Stimulated activated CD4-positive, alpha-beta T cell treated with anti-CD3 and anti-CD28 coated beads, Interleukin-15, amount 100 ng/mL, for 1 hour (primary cell): ENCODE measurements at places on chromosomes 1 and 21.

GRCh38 chr1:22673486-22674409, 20.7 kb downstream of the C1QB start:
- no peak for DNase-seq

- no peak for DNase-seq
These were observed 289.9 kb downstream of the DPYD start for GRCh38 chr1:97630948-97631347.

DNA sequence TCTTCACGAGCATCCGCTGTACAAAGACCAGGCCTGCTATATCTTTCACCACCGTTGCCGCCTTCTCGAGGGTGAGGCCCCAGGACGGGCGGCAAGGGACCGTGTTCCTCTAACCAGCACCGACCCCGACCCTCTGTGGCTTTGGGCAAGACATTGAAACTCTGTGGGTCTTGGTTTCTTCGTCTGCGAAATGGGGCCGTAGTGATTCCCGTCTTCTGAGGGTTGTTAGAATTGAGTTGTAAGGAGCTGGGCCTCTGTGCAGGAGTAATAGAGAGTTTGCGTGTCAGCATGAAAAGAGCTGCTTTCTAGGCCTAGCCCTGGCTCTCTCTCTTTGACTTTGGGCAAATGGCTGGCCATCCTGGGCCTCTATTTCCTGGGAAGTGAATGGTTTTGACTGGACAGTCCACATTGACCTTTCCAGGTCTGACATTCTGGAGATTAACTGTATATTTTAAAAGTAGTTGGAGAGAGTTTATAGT, 591 bp downstream of the MRPL37 start:
- no peak for DNase-seq

DNA sequence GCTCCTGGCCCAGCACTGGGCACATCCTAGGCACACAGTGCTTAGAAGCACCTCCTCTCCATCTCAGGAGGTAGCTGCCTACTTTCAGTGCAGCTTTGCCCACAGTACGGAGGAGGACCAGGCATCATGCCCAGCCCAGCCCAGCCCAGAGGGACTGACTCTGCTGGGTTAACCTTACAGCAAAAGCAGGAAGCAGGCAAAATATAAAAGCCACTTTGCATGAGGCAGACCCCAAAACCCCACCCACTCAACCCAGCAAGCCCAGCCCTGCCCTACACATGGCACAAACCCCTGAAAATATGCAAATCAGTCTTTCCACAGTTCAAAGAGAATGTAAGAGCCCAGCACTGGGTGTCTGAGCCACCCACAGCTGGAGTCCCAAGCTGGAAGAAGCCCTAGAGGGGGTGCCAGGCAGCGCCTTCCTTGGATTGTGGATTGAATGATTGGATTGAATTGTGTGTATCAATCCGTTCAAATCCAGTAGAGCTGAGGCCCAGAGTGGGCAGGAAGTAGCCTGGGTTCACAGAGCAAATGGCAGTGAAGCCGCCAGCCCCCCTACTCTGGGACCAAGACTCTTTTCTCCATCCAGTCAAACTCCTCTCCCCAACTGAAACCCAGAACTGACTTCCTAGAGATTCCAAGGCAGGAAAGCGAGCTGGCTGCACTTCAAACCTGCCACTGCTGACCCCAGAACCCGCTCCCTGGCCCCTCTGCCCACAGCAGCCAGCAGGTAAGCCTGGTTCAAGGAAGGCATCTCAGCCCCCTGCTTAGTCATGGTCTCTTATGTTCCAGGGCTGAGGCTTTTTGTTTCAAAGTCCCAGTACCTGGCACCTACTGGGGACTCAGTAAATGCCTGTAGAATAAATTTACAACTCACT, 117.7 kb downstream of the LACTBL1 start:
- no peak for DNase-seq

DNA sequence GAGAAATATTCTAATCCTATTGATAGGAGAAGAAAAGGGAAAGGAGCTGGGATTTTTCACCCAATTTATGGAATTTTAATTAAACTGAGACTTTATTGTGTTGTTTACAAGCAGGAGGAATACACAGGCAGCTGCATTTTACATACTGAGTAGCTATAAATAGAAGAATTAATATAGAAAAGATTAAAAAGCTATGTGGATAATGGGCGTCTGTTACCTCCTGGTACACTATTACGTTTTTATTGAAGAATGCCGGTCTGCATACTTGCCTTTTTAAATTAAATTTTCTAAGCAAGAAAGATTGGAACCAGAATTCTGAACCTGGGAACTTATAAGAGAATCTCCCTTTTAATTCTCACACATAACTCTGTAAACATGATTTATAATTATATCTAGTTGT, 52.1 kb upstream of the CACHD1 start:
- no peak for DNase-seq

DNA sequence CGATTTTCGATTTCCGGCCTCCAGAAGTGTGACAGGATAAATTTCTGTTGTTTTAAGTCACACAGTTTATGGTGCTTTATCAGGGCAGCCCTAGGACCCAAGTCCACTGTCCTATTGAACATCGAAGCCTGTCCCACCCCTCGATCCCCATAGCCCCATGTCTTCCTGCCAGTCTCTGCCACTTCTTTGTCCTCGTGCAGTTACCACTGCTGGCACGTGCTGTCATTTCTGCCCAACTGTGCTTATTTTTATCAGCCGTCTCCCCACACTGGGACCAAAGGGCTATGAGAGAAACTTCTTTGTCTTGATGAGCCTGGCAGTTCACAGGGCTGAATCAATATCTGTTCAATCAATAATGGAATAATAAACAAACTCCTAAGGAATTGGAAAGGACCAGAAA, 146.7 kb downstream of the PSMG1 start:
- no peak for DNase-seq

DNA sequence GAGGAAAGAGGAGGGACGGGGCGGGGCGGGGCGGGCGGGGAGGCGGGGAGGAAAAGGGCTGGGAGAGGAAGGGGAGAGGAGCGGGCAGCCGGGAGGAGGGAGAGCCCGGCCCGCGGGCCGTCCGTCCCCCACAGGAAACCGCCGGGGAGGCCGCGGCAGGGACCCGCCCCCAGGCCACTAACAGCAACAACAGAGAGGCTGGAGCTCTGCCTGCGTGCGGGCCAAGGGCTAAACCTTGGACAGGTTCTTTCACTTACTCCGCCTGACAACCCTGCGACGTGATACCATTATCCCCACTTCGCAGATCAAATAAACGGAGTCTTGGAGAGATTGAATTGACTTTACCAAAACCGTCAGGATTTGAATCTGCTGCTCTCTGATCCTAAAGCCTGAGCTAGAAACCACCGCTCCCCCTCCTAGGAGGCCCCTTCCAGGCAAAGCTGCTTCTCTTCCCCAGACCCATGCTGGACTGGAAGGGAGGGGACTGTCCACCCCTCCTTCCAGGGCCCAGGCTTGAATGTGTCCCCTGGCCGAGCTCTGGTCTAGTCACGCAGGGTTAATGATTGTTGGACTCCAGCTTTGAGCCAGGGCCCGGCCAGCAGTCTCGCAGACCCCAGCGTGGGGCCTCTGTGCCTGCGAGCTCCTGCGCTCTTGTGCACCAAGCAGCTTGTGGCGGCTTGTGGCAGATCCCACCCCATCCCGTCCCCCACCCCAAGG, at the start of gene EVA1B:
TSS of gene EVA1B (minus strand) at position 10 of the 717 bp plus-strand sequence. CDS start 608 bp downstream, outside the sequence.
- DNase-seq: no peak

- DNase-seq: no peak
These were observed 2.2 kb downstream of the NUDC start for GRCh38 chr1:26923711-26924110.

GRCh38 chr1:39129514-39129913, 75.0 kb upstream of the MACF1 start:
- no peak for DNase-seq

DNA sequence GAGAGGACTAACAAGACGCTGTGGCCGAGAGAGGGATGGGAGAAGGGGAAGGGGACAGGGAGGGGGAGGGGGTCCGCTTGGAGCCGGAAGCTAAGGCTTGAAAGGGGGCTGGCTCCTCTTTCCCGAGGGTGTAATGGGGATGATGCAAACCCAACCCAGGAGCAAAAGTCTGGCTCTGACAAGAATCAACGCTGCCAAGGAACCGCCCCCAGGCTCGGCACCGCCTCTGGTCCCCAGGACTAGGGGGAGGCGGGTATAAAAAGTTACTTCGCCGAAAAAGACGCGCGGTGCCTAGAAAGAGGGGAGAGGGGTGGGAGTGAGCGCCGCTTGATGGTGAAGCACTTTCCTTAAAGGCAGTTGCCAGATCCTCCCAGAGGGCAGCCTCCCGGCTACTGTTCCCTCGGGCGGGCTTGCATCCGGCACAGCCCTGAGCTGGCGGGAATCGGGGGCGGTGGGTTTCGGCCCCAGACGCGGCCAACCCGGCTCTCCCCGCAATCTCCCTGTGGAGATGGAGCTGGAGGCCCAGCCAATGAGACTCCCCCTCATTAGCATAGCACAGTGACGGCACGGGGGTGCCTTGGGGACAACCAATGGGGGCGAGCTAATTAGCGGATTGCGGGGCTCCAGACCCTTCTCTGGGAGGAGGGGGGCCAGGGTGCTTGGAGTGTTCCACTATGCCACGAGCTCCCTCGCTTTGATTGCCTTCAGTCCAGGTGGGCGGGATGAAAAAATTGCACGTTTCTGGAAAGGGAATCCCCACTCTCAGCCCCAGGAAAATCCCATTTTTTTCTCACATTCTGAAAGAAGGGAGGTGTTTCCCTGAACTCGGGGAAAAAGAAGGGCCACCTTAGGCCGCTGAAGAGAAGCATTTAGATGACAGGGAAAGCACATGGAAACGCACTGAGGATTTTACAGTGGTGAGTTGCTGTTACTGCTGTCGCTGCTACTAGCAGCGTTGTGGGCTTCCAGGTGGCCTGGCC, at the start of gene KCNT2:
TSS of gene KCNT2 (minus strand) at position 51 of the 980 bp plus-strand sequence. CDS start 131 bp downstream, outside the sequence.
- no peak for DNase-seq

DNA sequence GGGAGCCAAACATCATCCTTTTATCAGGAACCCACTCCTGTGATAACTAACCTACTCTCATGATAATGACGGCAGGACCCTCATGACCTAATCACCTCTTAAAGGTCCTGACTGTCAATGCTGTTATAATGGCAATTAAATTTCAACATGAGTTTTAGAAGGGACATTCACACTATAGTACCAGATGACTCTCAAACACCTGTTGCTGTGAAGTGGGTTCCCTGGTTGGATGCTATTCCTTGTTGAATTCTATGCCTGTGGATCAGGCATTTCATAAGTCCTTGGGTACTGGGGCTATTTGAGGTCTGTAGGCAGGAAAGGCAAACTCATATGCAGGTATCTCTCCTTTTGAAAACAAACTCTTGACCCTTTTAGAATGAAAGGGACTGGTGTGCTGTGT, 7.5 kb upstream of the ZSWIM5 start:
- no peak for DNase-seq

- no peak for DNase-seq
These were observed 22.1 kb upstream of the FAM43B start for GRCh38 chr1:20530306-20530705.

GRCh38 chr1:243505986-243506689, 250.3 kb downstream of the SDCCAG8 start:
- no peak for DNase-seq

DNA sequence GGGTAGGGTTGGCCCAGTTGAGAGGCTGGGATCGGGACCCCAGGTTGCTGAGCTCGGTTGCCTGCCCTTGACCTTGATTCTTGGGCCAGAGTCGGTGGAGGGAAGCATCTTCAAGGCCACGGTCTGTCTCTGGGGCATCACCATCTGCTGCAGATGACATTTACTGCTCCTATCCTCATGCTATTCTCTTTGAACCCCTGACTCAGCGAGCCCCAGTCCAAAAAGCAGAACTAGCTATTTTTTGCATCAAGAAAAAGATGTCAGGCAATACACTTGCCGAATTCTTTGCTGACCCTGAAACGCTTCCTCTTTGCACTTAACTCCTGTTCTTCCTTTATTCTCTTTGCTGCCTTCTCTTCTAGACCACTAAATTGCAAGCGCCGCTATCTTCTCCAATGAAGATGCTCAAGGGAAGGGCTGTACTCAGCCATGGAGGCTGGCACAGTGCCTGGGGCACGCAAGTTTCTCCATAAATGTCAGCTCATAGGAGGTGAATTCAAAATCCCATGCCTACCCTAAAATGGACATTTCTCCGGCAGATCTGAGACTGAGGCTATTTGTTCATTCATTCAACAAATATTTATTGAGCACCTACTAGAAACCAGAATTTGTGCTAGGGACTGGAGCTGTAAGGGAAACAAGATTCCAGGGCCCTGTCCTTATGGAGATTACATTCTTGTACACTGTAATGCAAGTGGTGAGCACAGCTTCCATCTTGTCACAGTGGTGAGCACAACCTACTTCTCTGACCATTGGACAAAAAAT, 20.5 kb upstream of the CAPZB start:
- no peak for DNase-seq

DNA sequence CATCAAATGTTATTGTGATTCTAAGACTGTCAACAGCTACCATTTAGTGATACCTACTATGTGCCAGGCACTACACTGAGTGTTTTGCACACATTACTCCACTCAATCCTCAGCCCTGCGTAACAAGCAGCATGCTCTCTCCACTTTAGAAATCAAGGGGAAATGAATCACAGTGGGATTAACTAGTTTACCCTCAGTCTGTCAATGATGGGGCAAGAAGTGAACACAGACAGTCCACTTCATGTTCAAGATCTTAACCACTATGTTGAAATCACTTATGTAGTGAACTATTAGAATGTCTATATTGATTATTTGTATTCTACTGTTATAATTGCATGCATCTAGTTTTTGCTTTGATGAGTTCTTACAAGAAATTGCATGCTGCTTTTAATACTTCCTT, 165.3 kb downstream of the LTN1 start:
- no peak for DNase-seq

DNA sequence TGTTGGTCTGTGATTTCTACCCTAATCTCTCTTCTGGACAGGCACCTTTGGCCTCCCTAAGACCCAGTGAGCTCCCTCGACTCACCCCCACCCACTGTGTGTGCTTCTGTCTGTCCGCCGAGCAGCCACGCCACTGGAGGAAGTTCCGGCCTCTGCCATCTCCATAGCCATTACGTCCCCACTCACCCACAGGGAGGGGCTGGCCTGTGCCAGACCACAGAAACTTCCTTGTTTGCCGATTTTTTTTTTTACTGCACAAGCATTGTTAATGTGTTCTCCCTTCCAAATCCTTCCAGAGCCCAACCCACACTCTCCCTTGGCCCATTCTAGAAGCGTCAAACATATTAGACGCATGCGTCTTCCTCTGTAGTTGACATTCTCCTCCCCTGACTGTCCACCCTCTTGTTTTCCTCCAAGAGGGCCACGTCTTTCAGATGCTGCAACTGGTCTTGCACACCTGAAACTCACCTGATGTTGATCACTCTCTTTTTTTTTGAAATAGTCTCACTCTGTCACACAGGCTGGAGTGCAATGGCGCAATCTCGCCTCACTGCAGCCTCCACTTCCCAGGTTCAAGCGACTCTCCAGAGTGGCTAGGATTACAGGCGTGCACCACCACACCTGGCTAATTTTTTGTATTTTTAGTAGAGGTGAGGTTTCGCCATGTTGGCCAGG, 72.3 kb downstream of the EVA1C start:
- DNase-seq: no peak

- no peak for DNase-seq
These were observed 27.4 kb downstream of the CACHD1 start for GRCh38 chr1:64497088-64497883.

DNA sequence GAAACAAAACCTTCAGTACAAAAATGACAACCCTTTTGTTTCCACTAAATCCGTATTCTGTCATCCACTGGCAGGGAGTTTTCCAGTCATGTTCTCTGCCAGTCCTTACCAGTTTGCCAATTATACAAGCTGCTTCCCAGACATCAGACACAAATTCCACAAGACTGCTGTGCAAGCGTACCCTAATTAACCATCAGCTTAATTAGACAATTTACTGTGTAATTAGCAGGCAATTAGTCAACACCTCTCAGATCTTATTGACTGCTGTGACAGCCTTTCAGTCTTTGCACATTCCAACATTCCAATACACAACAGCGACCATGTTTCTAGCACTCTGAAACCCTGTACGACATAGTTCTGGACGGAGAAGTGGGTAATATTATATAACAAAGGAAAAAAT, 420.1 kb downstream of the DPYD start:
- DNase-seq: no peak
